Anterior cingulate cortex (tissue), 58 donors: ENCODE measurements at places on chromosomes 12 and 14.

DNA sequence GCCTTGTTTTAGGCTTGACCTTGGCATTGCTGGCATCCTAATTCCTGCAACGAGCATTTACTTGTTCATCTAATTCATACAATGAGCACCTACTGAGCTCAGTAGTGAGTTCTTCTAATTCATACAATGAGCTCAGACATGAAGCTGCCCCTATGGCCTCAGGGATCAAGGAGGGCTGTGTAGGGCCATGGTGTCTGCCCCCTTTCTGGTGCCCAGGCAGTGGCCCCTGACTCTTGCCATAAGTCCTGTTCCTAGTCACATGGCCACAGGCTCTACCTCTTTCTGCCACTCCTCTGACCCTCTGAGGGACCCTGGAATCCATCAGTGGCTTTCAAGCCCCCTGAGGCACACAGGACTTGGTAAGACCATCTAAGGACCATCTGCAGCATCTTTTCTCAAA lies 148.8 kb downstream of the ZFP36L1 start:
- no peak for DNase-seq

- no peak for DNase-seq
Observed at GRCh38 chr12:2383325-2384028, 330.7 kb downstream of the CACNA1C start.

- DNase-seq, result no peak
Observed at GRCh38 chr12:28440081-28440608, 249.9 kb downstream of the CCDC91 start.

GRCh38 chr12:102052192-102053061 lies 9.4 kb downstream of the WASHC3 start:
- DNase-seq, result no peak

- no peak for DNase-seq
Observed at GRCh38 chr12:121825041-121825523, 21.3 kb downstream of the SETD1B start.

- DNase-seq, result no peak
Observed at GRCh38 chr12:2835691-2836403, 1.0 kb upstream of the NRIP2 start.

- no peak for DNase-seq
Observed at GRCh38 chr12:57823908-57824640, 5.5 kb upstream of the AVIL start.

DNA sequence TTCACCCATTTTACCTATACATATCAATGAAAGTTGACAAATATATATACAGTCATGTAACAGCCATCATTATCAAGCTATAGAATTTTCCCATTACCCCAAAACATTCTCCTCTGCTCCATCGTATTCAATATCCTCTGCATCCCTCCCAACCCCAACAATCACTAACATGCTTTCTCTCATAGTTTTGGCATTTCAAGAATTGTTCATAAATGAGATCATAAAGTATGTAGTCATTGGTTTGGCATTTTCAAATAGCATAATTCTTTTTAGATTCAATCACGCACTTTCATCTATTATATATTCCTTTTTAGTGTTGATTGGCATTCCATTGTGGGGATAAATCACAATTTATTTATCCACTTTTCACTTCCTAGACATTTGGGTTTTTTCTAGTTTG lies 866.0 kb upstream of the TMEM132C start:
- DNase-seq, result no peak
